Activated naive CD4-positive, alpha-beta T cell treated with anti-CD3 and anti-CD28 coated beads, Interleukin-2, amount 10 ng/mL, durations not matched to agents 7 days and 5 days (primary cell): ENCODE measurements at places on chromosomes 4 and X.

DNA sequence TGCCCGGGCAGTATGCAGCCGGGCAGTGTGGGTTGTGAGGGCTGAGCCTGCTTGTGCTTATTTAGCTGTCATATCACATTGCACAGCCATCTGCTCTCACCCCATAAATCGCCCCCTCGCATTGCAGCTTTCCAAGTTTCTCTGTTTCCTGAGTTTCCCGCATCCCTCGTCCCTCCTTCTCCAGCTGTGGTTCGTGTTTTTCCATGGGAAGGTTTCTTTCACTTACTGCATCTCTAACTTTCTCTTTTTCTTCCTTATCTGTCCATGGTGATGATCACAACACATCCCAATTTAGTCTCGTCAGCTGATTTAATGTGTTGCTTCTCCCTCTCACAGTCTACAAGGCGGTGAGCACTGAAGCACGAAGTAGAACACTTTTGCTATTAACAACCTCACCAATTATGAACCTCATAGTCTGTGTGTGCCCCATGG, 118.1 kb downstream of the ENPP6 start:
- no peak overlapping the region for H3K4me3 ChIP-seq
- H3K4me1 ChIP-seq, result peaks cover 6% of the 10 kb centered on the region
- H3K27me3 ChIP-seq, result peaks cover 37% of the 10 kb centered on the region
- no peak overlapping the region for H3K27ac ChIP-seq
- DNase-seq, result no peak

DNA sequence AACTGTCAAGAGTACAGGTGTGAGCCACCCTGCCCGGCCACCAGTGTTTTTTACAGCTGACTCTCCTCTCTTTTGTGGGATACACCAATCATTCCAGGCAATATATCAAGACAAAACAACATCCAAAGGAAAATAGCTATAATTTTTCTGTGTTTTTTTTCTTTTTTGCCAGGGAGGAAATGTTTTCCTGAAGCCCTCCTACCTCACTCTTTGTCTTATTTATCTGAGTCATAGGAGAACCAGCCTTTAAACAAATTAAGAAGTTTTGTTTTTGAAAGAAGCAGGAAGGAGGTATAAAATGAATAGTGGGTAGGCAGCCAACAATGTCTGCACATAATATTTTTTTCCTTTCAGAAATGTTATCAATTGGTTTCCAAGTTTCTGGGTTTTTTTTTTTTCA, 493.9 kb downstream of the CCSER1 start:
- no peak overlapping the region for H3K4me3 ChIP-seq
- H3K4me1 ChIP-seq, result no peaks in the 10 kb centered on the region
- H3K27me3 ChIP-seq, result no peaks in the 10 kb centered on the region
- H3K27ac ChIP-seq, result no peak overlapping the region
- H3K36me3 ChIP-seq, result no peaks in the 10 kb centered on the region
- no peak for DNase-seq

- H3K36me3 ChIP-seq, result no peaks in the 10 kb centered on the region
- no peak overlapping the region for H3K4me3 ChIP-seq
- peaks cover 6% of the 10 kb centered on the region for H3K4me1 ChIP-seq
- peaks cover 3% of the 10 kb centered on the region for H3K27me3 ChIP-seq
- no peak for DNase-seq
- no peak overlapping the region for H3K27ac ChIP-seq
Observed at GRCh38 chr4:38185406-38186144, 225.4 kb downstream of the PTTG2 start.

GRCh38 chr4:2927696-2928075, 35.5 kb downstream of the NOP14 start:
- no peaks in the 10 kb centered on the region for H3K27me3 ChIP-seq
- no peak overlapping the region for H3K27ac ChIP-seq
- H3K36me3 ChIP-seq, result peaks cover 47% of the 10 kb centered on the region
- no peak overlapping the region for H3K4me3 ChIP-seq

GRCh38 chrX:127578395-127578794, 473.8 kb downstream of the ACTRT1 start:
- H3K36me3 ChIP-seq, result no peaks in the 10 kb centered on the region
- no peak for DNase-seq
- H3K27ac ChIP-seq, result no peak overlapping the region
- H3K27me3 ChIP-seq, result no peaks in the 10 kb centered on the region

DNA sequence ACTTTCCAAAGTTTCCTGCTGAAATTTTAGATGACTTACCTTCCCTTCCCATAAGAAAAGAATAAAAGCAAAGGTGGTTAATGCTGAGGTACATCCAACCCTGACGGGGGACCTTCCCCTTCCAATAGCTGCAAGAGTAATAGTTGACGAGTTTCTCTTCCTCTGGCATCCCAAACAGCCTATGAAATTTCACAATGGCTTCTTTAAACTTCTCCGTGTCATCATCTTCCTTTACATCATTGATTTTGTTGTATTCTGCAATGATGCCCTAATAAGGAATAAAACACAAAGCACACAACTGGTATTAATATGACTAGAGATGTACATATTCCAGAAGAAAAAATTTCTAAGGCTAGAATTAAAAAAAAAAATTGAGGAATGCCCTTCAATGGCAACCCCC, 76.6 kb downstream of the TBC1D9 start:
- peaks cover 4% of the 10 kb centered on the region for H3K4me1 ChIP-seq
- H3K27me3 ChIP-seq, result peaks cover 6% of the 10 kb centered on the region
- DNase-seq, result no peak
- no peak overlapping the region for H3K4me3 ChIP-seq
- no peaks in the 10 kb centered on the region for H3K36me3 ChIP-seq

GRCh38 chrX:16743604-16744325, 24.4 kb downstream of the SYAP1 start:
- no peak overlapping the region for H3K4me3 ChIP-seq
- H3K36me3 ChIP-seq, result peaks cover 9% of the 10 kb centered on the region
- no peak for DNase-seq
- H3K27me3 ChIP-seq, result no peaks in the 10 kb centered on the region
- no peak overlapping the region for H3K27ac ChIP-seq

DNA sequence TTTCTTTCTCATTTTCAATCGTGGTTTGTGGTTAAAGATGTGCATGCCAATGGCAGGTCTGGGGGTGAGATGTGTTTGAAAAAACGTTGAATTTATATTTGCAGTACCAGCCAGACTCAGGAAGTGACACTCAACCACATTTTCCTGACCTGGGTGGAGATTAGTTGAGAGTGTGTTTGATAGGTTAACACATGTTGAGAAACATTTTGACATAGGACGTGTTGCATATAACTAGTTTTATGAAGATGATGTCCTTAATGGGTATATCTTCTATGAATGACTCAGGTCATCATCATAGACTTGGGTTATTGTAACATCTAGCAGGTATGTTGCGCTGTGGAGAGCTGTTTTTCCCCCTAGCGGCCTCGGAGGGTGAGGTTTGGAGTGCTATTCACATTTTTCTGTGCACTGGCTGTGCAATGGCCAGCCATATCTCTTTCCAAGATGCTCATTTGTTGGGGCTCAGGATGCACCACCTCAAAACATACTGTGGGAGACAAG, 21.7 kb upstream of the CD38 start:
- H3K4me3 ChIP-seq, result peak overlapping the region; percentile 85
- peaks cover 71% of the 10 kb centered on the region for H3K4me1 ChIP-seq
- peak overlapping the region; percentile 99 for H3K27ac ChIP-seq
- DNase-seq, result peak; percentile 82
- H3K27me3 ChIP-seq, result no peaks in the 10 kb centered on the region

- no peaks in the 10 kb centered on the region for H3K27me3 ChIP-seq
- H3K36me3 ChIP-seq, result no peaks in the 10 kb centered on the region
- no peak overlapping the region for H3K27ac ChIP-seq
- DNase-seq, result no peak
Observed at GRCh38 chrX:15217161-15217560, 52.7 kb downstream of the ASB9 start.

GRCh38 chrX:8284131-8284530, 113.1 kb upstream of the VCX2 start:
- no peaks in the 10 kb centered on the region for H3K27me3 ChIP-seq
- no peak for DNase-seq
- H3K36me3 ChIP-seq, result no peaks in the 10 kb centered on the region
- no peak overlapping the region for H3K27ac ChIP-seq

- DNase-seq, result no peak
- peak overlapping the region; percentile 50 for H3K4me3 ChIP-seq
- H3K36me3 ChIP-seq, result peaks cover 52% of the 10 kb centered on the region
Observed at GRCh38 chr4:89295415-89295927, 12.1 kb downstream of the GPRIN3 start.
